ENCODE measurements at places on chromosomes 3 and 15.

DNA sequence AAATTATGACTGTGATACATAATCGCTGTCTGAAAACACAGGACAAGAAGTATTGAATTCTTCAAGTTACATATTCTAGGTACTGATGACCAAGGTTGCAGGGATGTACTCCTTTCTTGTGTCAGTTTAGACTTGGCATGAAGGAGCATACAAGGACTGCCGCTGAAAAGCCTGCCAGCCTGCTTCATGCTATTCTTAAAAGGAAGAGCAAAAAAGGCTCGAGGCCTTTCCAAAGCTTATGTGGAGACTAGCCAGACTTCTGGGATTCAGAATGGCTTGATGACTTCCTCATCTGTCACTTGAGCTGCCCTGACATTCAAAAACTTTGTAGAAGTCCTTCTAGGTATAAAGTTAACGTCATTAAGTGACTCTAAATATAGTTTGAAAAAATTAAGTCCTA is 92.0 kb downstream of the CADM2 start:
- no peak for DNase-seq

- no peak for DNase-seq
Observed at GRCh38 chr3:141385406-141386125, 17.3 kb downstream of the ZBTB38 start.

DNA sequence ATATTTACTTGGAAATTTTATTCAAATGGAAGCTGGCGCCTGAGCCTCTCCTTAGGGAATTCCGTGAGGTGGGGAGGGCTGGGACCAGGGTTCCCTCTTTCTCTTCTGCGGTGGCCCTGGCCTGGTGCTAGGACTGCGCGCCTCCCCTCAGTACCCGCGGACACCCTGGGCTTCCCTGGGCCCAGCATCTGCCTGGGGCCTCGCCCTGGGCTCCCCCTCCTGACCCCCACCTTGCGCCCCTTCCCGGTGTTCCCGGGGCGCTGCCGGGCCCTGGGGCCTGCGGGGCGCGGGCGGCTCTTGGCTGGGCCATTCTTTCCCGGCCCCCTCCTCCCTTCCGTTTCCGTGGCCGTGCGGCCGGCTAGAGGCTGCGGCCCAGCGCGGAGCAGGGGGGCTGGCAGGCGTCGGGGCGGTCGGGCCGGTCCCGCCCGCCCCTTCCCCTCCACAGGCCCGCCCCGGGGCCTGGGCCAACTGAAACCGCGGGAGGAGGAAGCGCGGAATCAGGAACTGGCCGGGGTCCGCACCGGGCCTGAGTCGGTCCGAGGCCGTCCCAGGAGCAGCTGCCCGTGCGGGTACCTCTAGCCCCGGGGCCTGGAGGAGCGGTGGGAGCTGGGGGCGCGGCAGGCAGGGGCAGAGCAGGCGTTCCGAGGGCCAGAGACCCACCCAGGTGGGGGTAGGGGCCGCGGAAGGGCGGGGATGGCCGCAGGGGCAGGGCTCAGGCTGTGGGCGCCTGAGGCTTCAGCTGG is at the start of gene FES:
FES (plus strand) TSS at position 529 of the 743 bp plus-strand sequence. CDS start 542 bp downstream, outside the sequence.
- DNase-seq: peak; percentile 78

GRCh38 chr3:106688464-106688863 is 688.8 kb upstream of the CCDC54 start:
- DNase-seq: no peak

- peak; percentile 12 for DNase-seq
Observed at GRCh38 chr3:141442446-141442845, 44.4 kb upstream of the RASA2 start.

DNA sequence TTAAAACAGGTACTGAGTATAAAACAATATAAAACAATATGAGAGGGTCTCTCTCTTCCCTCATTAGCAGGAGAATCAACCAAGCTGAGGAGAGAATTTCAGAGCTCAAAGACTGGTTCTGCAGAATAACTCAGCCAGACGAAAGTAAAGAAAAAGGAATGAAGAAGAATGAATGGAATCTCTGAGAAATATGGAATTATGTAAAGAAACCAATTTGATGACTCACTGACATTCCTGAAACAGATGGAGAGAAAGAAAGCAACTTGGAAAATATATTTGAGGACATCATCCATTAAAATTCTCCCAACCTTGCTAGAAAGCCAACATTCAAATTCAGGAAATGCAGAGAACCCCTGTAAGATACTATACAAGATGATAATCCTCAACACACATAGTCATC is 630.9 kb downstream of the PYDC2 start:
- no peak for DNase-seq

DNA sequence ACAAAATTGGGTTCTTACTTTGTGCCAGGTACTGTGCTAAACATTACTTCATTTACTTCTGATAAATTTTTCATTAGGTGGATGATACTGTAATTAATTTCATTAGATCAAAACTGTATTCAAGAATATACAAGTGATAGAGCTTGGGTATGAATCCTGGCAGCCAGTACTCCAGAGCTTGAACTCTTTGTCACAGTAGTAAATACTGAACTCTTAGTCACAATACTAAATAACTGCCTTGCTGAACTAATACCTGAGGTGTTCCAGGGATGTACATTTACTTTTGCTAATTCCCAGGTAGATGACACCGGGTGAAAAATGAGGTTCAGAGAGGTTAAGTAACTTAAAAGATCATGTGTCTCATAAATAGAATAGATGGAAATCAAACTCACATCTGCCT is 20.3 kb downstream of the FXR1 start:
- DNase-seq: no peak

- DNase-seq: no peak
Observed at GRCh38 chr3:129758306-129758705, 135.2 kb downstream of the TMCC1 start.

DNA sequence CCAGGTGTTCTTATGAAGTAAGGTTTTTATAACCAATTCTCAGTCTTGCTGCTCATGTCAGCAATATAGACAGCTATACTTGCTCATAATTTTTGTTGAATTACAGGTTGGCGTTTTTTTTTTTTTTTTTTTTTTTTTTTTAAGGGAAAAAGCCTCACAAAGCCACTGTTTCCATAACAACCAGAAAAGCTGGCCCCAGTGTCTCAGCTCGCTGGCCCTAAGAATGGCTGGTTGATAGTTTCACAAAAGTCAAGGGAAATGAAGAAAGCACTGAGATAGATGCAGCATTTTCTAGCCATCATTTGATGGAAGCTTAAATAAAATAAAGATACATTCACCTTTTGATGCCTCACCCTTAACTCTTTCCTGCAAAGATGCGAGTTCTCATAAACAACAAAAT is 121.9 kb downstream of the C3orf70 start:
- no peak for DNase-seq

GRCh38 chr3:48042071-48042760 is 26.0 kb upstream of the MAP4 start:
- no peak for DNase-seq

GRCh38 chr15:74709011-74709410 is 13.2 kb upstream of the EDC3 start:
- DNase-seq: no peak

- no peak for DNase-seq
Observed at GRCh38 chr15:40034186-40034946, 4.6 kb downstream of the SRP14 start.

DNA sequence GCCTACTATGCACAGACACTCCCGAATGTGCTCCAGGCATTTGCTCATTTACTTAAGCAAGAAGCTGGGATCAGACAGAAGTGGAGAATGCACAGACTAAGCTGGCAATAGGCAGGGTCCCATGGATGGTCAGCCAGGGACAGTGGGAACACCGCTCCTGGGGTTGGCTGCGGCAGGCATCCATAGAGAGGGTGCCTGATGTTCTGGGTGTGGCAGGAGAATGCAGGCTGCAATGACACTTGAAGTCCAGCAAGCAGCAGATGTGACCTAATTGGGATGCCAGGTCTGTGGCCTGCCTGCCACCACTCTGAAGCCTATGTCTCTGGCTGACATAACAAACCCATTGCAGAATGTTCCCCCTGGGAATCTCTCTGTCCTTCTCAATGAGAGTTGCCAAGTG is 40.2 kb upstream of the SLC6A11 start:
- no peak for DNase-seq

DNA sequence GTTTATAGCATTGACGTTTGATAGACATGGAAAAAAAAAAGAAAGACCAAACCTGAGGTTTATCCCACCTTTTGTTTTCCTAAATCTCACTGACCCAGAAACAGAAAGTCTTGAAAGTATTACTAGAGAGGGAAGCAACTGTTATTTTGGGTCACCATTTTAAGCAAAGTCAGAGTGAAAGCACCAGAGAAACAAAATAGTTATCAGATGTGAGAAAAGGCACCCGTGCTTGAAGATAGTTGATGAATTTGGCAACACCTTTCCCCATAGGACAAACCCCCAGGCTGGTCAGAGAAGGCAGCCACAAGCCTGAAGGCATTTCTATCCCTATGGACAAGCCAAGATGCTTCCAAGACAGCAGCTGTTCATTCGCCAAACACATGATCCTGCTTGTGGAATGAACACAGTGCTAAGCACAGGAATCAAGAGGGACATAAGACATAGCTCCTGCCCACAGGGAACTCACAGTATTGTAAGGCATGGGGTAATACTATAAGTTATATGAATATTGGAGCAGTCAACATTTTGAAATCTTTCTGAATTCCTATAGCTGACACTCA is 170.9 kb downstream of the ERC2 start:
- DNase-seq: no peak

- no peak for DNase-seq
Observed at GRCh38 chr3:99843590-99844258, 26.1 kb downstream of the CMSS1 start.

- no peak for DNase-seq
Observed at GRCh38 chr3:57919987-57920386, 88.2 kb upstream of the FLNB start.

DNA sequence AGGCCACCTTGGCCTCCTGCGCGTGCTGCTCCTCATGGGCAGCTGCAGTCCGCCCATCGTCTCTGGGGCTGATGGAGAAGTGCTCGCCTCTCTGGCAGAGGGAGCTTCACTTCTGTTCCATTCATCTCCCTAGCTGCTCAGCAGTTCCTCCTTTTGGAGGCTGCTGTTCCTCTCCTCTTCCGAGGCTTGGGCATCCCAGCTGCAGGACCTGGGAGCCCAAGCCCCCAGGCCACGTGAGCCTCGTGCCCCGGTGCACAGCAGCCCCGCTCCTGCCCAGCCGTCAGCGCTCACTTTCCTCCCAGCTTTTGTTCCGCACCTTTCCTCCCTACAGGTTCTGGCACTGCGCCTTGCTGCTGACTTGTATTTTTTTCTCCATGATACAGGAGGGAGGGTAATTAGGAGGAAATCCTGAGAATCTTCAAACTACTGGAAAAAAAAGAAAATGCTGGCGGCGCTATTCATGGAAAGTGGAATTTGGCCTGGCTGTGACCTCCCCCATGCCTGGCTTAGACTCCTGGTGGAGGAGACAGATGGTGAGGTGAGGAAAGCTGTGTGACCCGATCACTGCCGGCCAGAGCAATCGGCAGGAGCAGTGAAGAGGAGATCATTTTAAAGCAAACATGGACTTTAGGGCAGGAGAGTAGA is 210.1 kb downstream of the CHST2 start:
- no peak for DNase-seq

DNA sequence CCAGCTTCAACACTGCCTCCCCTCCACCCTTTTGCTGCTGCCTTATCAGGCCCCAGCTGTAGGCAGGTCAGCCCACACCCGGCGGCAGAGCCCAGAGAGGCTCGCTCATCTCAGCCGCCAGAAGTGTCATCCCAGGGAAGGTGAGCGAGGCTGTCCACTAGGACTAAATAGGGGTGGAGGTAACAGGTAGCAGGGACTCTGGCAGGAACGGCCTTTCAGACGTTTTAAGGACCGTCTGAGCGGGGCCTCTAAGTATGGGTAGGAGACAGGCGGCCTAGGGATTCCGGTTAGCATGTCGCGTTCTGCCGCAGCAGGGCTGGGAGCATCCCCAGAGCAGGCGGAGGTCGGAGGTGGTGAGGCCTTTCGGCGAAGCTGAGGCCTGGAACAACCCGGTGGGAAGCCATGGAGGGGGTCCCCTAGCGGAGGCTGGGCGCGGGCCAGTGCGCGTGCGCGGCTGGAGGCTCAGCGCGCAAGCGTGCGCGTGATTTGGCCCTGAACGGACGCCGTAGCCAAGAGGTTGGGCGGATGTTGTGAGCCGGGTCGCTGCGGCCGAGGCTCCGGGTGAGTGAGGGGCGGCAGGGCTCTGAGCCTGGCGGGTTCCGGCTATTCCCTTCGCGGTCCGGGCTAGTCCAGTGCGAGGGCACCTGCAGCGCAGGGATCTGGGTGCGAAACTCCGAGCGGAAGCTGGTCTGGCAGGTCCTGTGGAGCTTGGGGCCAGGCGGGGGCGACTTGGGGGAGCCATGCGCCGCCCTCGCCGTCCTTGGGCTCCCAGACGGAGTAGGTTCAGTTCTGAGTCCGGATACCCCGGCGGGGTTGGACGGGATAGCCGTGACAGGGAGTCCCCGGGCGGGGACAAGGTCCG is at the start of the genes MST1 and RNF123:
MST1 (minus strand) TSS at position 429 of the 862 bp plus-strand sequence. CDS start 783 bp downstream, outside the sequence.
RNF123 (plus strand) TSS at position 512 of the 862 bp plus-strand sequence. CDS start 1,609 bp downstream, outside the sequence.
- peak; percentile 98 for DNase-seq

DNA sequence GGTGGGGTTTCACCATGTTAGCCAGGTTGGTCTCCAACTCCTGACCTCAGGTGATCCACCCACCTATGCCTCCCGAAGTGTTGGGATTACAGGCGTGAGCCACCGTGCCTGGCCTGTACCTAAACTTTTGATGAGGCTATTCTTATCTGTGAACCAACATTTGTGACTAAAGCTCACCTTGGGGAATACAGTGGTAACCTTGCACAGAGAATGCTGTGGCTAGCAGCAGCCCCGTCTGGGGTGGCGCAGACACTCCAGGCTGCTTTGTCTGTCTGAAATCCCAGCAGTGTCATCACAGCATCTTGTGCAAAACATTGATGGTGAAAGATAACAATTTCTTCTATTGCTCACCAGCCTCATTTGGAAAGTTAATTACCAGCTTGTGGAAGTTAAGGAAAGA is 58.9 kb downstream of the CMTM8 start:
- DNase-seq: no peak

GRCh38 chr15:57398336-57398735 is 22.0 kb downstream of the CGNL1 start:
- no peak for DNase-seq

DNA sequence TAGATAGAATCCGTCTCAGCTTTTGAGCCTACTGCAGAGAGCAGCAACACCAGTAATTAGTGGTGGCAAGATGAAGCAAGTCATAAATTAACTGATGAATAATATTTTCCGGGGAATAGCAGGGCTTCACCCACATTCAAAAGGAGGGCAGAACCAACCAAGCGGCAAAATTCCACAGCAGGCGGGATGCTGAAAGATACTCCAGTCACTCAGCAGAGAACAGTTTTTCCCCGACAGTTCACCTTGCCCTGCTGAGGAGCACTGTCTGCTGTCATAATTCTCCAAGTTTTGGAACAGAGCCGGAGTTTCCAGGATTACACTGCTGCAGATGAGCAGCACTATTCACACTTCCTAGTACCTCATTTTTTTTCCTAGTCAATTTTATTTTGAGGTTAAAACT is 274.7 kb downstream of the CD47 start:
- DNase-seq: no peak
